ENCODE measurements at places on chromosomes 2 and 18.

- no peak for DNase-seq
Observed at GRCh38 chr2:69177785-69178636, 165.0 kb downstream of the ANTXR1 start.

DNA sequence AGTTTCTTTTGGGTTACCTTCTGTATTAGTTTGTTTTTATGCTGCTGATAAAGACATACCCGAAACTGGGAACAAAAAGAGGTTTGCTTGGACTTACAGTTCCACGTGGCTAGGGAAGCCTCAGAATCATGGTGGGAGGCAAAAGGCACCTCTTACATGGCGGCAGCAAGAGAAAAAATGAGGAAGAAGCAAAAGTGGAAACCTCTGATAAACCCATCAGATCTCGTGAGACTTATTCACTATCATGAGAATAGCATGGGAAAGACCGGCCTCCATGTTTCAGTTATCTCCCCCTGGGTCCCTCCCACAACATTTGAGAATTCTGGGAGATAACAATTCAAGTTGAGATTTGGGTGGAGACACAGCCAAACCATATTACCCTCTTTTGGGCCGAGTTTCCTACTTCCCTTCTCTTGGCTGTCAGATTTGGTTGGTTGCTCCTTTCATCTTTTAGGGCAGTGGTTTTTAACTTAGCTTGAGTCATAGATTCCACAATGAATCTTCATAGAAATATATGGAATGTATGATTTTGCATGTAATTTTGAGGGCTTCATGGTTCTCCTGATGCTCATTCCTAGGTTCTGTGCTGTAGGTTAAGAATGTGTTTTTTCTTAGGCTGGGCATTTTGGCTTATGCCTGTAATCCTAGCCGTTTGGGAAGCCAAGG, 44.2 kb downstream of the CEP192 start:
- DNase-seq = no peak

- no peak for DNase-seq
Observed at GRCh38 chr2:33129263-33130053, 182.7 kb downstream of the LTBP1 start.

DNA sequence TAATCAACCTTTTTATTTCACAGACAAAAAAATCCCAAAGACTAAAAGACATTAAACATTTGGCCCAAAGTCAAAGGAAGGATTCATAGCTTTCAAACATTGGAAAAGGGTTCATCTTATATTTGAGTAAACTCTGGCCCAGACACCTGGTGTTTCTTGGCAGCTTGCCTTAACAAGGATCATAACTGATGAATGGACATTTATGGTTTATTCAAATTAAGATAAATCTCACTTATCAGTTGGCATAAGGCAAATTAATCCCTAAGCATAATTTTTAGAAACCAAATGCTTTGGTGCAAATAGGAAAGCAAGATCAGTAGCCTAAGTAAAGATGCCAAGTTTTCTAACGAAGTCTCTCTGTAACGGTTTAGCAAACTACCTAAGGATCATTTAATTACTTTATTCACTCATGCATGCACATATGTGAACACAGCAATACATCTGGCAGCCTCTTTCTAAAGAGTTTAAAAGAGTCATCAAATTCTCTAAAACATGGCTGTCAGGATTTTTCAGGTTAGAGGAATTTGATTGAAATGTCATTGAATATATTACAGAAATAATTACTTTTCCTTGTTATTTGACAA, 323.4 kb upstream of the RBMS1 start:
- DNase-seq = no peak

DNA sequence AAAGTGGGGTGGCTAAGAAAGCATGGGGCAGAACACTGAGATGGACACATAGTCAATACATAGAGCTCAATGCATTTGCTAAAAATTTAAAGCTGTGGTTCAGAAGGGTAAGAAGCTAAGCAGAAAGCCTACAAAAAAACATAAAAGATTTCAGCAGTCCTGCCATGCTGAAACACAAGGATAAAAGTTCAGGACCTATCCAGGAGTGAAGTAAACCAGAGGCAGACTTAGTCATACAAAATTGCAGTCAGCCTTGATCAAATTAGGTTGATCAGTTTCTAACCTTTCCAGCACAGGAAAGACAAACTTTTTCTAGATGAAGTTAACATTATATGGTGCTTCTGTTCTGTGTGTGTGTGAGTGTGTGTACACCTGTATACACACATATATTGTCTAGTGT, 120.8 kb upstream of the RBMS1 start:
- DNase-seq = no peak

- DNase-seq = no peak
Observed at GRCh38 chr2:228131833-228132232, 49.7 kb downstream of the SPHKAP start.

- no peak for DNase-seq
Observed at GRCh38 chr18:49514577-49514976, 27.5 kb upstream of the C18orf32 start.

GRCh38 chr2:200378652-200379290, 72.3 kb downstream of the SPATS2L start:
- DNase-seq = no peak

- no peak for DNase-seq
Observed at GRCh38 chr2:122007577-122007976, 252.1 kb downstream of the TSN start.

DNA sequence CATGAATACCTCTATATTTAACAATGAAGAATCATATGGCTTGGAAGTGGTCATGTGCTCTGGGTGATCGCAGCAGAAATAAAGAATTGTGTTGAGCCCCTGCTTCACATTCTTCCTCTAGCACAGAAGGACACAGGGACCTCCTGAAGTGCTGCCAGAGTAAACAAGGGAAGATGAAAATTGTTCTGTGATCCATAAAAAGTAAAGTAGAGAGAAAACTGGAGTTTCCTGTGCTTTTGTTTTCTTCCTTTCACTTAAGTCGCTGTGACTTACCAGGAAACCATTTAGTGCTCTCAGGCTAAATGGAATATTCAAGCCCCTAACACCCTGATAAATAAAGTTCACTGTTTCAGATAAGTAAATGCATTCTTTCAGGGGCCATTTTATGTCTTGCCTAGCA, 1173.6 kb upstream of the CHAC2 start:
- no peak for DNase-seq

DNA sequence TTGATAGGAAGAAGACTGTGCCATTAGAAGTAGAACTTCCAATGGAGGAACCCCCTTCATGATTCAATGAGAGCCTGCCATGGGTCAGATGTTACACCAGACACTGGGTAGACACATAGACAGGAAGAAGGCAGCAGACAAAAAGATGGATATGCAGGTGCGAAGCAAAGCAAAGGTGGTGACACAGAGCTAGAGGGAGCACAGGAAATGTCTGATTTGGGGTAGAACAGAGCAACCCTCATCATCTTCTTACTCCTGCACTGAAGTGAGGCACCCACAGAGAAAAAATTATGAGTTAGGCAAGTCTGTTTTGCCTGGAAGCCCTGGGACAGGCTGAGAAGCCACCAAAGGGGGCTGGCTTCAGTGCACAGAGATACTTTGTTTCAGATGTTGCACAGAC, 240.2 kb downstream of the ANAPC1 start:
- no peak for DNase-seq

DNA sequence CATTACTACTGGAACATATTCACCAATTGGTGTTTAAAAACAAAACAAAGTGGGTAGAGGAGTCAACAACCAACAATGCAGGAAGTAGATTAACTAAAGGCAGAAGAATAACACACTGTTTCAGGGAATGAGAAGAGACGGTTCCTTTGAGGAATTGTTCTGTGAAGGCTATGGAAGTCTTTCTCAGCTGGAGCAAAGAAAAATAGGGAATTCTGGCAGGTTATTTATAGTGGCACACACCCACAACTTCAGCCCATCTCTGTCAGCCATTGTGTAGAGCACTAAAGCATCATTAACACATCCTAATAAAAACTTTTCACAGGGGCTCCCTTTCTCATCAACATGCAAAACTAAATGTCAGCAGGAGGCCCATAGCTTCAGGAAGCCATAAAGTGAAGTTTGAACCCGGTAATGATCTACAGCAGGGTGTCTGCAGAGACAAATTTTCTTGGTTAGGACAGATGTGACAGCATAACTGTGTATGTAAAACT, 113.6 kb downstream of the CDH2 start:
- no peak for DNase-seq

DNA sequence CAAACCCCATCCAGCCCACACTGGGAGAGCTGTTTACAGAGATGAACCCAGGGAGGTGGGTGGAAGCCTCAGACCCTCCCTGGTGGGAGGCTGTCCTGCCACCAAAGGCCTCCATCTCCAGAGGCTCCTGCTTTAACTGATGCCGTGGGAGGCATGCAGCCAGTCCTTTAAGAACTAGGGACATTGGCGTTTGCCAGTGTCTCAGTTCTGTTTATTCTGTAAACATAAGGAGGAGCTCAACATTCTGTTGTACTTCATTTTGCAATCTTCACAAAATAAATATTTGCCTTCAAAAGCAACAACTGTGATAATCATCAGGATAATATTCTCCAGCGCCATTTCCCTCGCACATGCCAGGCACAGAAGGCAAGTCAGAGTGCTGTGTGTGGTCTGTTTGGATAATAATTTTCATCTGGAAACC, 6.8 kb downstream of the EDAR start:
- DNase-seq = no peak

GRCh38 chr2:120430501-120430830, 84.5 kb downstream of the INHBB start:
- no peak for DNase-seq

- DNase-seq = no peak
Observed at GRCh38 chr18:67301592-67301991, 214.9 kb downstream of the DSEL start.

- DNase-seq = no peak
Observed at GRCh38 chr2:79638954-79639353, 126.1 kb downstream of the CTNNA2 start.

DNA sequence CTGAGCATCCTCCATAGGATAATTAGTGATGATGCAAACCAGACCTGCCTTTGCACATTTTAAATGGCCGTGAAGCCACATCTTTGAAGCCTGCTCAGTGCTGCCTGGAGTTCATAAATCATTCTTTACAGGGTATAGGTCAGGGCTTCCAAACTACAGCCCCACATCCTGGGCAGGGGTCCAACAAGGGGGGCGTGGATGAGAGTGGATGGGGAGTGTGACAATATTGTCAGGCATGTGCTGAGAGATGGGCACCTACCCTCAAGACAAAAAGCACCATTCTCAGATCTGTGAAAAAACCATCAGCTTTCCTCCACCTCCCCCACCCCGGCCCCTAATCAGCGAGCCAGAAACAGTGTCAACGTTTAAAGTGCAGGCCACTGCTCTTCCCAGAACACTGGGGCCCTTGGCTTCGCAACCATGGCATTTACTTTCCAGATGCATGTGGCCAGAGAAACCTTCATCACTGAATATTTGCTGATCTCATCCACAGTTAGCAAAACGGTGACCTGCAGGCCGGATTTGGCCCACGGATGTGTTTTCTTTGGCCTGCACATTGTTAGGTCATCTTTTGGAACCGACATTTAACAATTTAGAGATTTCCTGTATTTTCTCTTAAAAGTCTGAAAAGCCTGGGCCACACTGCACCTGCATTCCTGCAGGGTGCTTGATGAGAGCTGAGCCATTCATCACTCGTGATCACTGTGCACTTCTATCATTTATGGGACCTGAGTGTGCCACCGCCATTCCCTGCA, 130.7 kb downstream of the ANKRD44 start:
- DNase-seq = no peak

GRCh38 chr2:99933894-99934650, 208.3 kb downstream of the AFF3 start:
- no peak for DNase-seq

Measured in stimulated activated CD8-positive, alpha-beta memory T cell treated with anti-CD3 and anti-CD28 coated beads, Interleukin-4, amount 100 ng/mL, for 1 hour (primary cell).